ENCODE measurements at places on chromosomes 5 and 9.
A peak's percentile ranks its signal among the peaks of the same experiment; 100 is the strongest.

DNA sequence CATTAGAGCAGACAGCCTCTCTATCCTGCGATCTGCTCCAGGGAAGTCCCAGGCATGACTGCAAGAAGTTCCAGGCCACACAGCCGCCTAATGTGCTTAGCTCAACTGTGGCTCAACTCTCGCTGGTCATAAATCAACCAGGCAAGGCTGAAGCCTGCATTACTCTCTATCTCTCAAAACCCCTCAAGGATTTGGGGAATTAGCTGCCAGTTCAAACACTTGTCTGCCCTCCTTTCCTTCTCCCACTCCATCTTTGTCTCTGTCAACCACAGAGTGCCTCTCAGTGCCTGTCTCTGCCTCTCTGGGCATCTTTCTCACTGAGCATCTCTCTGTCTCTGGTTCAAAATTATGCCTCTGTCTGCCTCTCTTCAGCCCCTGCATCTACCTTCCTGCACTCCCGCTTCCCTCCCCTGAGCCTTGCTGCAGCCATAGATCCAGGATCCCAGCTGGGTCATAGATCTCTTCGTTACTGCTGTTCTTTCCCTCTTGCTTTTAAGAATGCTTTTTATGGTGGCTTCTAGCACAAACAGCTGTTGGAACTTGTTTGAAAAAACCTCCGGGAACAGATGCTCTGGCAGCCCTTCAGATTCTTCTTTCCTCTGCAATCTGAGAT, 27.9 kb upstream of the GALNT10 start:
- peak; percentile 11 for DNase-seq

DNA sequence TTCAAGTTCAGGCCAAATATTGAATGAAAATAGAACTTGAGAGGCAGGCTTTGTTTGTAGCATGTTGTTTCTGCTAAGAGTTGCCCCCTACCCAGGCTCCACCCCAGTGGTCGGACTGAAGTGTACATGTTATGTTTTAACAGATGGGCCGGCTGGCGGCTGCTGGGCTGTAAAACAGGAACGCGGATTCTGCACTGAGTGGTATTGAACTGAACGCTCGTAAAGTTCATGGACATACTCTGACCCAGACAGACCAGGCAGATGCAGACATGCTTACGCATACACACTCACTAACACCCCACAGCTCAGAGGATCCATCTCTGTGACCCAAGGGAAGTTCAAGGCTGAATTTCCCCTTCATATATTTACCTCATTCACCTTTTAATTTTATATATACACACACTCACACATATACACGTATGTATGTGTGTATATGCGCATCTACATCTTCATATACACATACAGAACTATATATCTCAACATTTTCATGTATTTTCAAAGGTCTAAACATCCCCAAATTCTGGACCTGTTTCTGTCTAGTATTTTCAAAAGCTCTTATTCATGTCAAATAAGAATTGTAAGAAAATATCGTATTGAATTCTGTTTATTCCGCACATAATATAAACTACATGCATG, 1.4 kb downstream of the MARCHF3 start:
- no peak for DNase-seq

DNA sequence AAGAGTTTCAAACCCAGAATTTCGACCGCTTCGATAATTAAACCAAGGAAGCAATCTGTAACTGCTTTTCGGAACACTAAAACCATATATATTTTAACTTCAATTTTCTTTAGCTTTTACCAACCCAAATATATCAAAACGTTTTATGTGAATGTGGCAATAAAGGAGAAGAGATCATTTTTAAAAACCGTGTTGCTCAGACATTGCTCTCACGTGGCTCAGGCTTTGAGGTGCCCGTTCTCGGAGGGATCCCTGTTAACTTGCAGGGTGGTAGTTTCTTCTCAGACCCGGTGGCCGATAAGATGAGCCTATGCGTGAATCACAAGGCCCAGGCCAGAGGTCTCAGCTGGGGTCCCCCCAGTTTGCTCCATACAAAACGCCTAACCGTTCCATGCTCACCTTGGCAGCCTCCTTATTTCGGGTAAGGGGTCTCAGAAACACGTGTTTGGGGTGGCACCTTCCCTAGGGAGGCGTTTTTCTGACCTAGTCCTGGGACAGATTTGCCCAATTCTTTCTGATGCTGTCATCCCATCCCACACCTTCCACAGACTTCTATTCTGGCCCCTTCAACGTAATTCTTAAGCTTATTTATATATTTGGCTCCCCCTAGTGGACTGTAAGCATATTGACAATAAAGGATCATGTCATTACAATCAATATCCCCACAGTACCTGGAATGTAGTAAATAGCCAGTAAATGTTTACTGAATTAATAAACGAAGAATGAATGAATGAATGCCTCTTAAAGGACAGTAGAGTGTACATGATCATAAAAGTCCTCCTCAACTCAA, 48.1 kb downstream of the THBS4 start:
- DNase-seq, result peak; percentile 78

DNA sequence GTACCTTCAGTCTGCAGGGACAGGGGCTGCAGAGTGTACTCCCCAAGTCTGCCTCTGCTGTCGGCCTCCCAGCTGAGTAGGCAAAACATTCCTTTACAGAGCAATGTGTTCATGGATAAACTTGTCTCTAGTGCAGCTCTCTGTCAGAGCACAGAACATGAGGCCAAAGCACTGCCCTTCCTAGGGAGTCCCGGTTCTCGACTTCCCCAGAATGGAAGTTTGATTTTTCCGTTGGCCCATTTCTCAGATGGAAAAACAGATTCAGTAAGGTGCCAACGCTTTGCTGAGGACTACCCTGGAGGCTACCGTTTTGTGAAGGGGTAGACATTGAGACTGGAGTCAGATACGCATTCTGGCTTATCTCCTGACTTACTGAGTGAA, 422 bp upstream of the TRIM32 start:
- DNase-seq, result no peak

DNA sequence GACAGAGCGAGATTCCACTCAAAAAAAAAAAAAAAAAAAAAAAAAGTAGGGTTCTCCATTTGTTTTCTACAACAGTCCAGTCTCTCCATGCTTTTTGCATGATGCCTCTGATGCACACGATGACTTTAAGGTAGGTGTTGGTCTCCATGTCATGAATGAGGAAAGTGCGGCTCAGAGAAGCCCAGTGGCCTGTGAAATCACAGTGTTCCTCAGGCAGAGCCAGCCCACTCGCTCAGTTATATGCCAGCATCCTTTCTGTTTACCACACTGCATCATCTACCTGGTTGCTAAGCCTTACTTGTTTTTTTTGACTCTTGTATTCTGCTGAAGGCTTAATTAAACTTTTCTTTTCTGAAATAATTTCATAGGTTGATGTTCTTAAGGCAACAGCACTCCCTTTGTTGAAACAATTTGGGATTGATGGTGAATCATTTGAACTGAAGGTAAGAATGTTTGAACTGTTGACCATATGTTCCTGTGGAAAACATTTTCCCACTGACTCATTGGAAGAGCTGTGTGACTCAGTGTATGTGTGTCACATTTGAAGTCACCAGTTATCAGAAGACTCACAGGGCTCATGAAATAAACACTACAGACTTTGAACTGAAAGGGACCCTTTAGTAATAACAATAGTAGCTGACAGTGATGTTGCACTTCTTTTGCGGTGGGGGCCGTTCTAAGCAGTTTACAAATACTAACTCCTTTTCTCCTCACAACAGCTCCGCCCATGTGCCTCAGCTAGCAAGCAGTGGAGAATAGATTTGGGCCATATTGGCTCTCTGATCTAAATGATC, 40.2 kb downstream of the RCL1 start:
- DNase-seq, result peak; percentile 97

DNA sequence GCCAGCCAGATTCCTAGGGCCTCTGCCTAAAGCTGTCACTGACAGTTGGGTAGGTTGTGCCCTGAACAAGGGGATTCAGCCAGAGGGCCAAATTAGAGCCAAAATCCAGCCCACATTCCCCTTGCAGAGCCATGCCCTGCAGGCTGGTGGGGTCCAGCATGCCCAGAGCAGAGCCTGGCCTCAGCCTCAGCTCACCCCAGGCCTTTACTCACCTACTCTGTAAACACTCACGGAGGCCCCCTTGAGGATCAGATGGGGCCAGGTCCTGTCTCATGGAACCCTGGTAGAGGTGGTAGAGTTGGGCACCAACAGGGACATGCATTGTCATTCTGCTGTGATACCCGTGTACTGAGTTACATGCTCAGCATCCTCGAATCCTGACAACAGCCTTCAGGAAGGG, 74.9 kb downstream of the LMX1B start:
- no peak for DNase-seq

GRCh38 chr9:97293207-97293721, 14.2 kb upstream of the CCDC180 start:
- peak; percentile 15 for DNase-seq

DNA sequence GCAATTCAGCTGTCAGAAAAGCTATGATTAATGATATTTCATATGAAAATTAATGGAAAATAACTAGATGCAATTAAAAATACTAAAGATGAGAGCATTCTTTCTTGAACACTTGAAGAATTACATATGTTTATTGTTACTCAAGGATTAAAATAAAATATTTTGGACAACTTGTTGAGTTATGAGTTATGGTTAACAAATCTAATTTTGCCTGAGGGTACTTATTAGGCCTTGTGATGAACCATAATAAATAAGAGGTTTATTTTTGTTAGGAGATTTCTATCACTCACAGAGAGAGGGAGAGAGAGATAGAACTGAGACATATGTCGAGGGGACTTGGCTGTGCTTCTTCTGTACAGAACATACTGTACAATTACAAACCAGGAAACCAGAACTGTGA, 183.7 kb downstream of the ISL1 start:
- DNase-seq, result no peak

GRCh38 chr9:136057236-136058081, 37.6 kb downstream of the NACC2 start:
- no peak for DNase-seq

DNA sequence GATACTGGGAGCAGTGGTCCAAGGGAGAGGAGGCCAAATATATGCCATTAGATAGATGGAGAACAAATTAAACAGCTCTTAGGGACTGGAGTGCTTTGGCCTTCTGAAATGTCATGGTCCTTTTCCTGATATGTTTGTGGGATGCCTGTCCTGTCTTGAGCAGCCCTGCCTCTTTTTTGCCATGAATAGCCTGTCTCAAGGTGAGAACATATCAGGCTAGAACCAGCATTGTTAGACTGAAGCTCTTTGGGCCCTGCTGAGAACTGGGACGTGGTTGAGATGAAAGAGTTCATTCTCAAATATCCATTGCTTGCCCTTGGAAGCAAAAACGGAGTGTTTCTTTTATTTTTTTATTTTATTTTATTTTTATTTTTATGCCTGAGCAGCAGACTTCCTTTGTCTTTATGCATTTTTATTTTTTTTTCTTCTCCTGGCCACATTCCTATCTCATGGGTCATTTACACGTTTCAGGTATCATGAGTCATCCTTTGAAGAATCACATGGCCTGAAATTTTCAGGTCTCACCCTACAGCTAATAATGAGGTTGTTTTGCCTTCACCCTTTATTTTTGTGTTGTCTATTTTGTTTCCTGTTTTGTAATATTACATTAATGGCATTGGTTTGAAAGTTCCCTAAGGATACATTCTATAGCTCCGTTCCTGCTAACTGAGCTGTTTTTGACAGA, 371.4 kb downstream of the PSAT1 start:
- no peak for DNase-seq

GRCh38 chr5:149310488-149310887, 34.8 kb upstream of the GRPEL2 start:
- DNase-seq, result no peak

DNA sequence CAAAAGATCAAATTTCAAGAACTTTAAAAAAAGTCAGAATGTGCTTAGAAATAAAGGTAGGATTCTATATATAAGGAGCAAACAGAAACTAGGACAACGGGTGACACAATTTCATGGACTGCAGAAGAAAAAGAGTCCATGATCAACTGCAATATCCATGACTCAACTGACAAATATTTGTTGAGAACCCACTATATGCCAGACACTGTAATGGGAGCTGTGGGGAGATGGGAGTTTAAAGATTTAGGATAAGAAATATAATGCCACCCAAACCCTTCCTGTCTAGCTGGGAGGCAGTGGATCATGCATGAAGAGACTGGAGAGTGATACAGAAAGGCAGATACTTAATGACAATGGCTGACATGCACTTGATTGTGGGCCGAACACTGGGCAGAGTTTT, 27.6 kb upstream of the CCDC112 start:
- DNase-seq, result peak; percentile 39

DNA sequence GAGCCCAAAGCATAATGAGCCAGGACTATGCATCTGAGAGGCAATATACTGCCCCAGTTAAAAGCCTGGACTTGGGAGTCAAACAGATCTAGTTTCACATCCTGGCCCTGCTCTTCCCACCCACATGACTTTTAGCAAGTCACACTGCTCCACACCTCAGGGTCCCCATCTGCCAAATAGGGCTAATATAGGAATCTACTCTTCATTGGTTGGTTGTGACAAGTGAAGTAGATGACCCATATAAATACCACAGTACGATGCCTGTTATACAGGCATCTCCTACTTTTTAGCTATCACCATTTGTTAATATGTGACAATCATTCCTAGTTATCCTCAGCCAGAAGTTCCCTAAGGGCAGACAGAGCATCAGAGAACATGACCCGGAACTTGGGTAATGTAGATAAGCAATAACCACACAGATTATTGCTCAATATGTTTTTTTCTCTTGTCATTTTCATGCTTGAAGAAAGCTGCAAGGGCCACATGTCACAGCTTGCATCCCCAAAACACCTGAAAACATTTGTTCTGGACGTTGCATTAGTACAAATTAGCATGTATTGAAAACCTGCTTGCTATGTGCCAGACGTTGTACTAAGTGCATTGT, 20.4 kb downstream of the ADAM19 start:
- no peak for DNase-seq

- DNase-seq, result no peak
Measured at GRCh38 chr5:136207631-136208030, 14.7 kb upstream of the SMIM32 start.

- DNase-seq, result peak; percentile 29
Measured at GRCh38 chr9:22203371-22204138, 194.4 kb upstream of the CDKN2B start.

- no peak for DNase-seq
Measured at GRCh38 chr5:44665101-44665701, 143.5 kb upstream of the MRPS30 start.

DNA sequence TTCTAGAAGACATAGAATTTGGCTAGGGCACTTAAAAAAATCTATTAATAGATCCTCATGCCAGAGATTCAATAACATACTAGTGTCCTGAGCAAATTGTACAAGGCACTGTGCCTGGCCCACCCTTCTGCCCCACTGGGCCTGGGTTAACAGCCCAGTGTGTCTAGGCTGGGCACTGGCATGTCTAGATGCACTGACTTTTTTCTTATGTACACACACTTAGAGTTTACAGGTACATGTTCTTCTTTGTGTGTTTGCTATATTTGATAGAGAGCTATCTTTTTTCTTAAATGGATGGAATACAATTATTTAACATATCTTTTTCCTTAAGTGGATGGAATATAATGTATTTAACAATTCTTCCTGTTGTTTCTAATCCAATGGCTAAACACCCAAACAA, 241.5 kb downstream of the AUH start:
- no peak for DNase-seq
